ENCODE measurements at places on chromosomes 12 and 14.
A peak's percentile ranks its signal among the peaks of the same experiment; 100 is the strongest.

- peak; percentile 62 for DNase-seq
Measured at GRCh38 chr12:19234981-19235871, 105.7 kb downstream of the PLEKHA5 start.

DNA sequence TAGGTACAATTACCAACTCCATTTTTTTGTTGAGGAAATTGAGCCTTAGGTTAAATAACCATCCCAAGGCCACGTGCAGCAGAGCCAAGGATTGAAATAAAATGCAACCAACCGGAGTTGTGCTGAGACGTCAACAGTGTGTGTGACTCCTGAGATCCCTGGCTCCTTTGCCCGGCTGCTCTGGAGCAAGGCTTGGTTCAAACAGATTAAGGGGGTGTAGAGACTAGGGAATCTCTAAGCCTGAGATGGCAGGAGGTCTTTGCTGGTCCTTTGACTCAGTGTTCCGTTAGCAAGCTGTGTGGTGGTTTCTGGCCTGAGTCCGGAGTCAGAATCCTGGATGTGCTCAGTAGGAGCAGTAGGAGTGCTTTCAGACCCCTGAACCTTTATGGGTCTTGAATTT is 1.4 kb upstream of the SLC8A3 start:
- no peak for DNase-seq

DNA sequence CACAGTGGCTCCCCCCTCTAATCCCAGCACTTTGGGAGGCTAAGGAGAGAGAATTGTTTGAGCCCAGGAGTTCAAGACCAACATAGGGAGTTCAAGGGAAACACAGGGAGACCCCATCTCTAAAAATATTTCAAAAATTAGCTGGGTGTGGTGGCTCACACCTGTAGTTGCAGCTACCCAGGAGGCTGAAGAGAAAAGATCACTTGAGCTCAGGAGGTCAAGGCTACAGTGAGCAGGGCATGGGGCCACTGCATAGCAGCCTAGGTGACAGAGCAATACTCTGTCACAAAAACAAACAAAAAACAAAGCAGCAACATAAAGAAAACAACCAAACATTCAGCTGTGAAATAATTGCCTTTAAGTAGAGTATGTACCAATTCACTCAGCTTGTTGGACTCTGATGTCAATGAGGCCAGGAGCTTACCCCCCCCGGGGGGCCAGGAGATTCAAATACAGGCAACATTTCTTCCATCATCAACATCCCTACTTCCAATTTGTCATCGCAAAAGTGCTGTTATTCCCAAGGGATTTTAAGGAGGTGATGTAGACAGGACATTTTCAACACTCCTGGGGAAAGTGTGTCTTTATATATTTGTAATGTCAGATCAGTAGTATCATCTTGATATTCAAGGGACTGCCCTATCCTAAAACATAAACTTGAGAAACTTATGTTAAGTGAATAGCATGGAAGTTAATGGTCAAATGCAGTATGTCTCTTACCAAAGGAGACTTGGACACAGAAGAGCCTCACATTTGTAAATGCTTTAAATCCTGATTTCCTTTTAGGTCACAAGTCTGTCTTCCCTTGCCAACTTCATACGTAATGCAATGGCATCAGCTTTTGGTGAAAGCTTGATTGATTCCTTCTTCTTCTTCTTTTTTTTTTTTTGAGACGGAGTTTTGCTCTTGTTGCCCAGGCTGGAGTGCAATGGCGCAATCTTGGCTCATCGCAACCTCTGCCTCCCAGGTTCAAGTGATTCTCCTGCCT is 40.6 kb upstream of the AEBP2 start:
- peak; percentile 85 for DNase-seq

GRCh38 chr12:122899887-122900286 is 4.0 kb upstream of the VPS37B start:
- DNase-seq = no peak

DNA sequence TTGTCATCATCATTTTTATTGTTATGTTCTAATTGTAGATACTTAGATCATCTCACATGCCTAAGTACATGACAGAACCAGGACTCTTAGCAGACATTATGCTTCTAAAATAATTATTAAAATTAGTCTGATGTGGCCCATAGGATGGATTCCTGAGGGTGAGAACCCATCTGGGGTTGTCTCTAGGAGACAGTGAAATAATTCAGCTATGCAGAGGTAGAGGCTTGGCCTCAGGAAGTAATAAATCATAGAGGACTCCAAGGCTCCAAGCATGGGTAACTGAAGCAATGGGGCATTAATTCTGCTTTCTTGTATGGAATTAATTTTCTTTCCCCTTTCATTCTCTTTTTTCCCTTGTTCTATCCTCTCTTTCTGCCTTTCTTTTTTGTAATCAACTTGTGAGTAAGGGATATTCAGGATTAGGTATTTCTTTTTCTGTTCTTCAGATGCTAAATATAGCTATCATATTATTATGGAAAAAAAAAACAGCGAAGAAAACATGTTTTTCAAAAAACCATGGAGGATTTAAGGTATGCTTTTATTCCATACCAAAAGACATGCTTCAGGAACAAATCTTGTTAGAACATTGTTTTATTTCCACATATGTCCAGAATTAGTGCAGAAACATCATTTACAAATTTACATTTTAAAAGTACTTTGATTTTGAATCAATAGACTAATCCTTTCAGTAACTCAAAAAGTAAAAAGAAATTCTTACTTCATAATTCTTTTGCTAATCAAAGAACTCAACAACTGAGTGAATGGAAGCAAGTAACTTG is 263.2 kb downstream of the TRHDE start:
- no peak for DNase-seq

GRCh38 chr12:105803292-105803691 is 335.5 kb downstream of the NUAK1 start:
- no peak for DNase-seq

Measured in fibroblast of mammary gland (primary cell).